Type B pancreatic cell (in vitro differentiated cells): ENCODE measurements at places on chromosomes 2 and 18. TPM values are rescaled to one million over a fixed set of nuclear protein-coding genes. Genes with fewer than 3 reads are reported as not detected.

DNA sequence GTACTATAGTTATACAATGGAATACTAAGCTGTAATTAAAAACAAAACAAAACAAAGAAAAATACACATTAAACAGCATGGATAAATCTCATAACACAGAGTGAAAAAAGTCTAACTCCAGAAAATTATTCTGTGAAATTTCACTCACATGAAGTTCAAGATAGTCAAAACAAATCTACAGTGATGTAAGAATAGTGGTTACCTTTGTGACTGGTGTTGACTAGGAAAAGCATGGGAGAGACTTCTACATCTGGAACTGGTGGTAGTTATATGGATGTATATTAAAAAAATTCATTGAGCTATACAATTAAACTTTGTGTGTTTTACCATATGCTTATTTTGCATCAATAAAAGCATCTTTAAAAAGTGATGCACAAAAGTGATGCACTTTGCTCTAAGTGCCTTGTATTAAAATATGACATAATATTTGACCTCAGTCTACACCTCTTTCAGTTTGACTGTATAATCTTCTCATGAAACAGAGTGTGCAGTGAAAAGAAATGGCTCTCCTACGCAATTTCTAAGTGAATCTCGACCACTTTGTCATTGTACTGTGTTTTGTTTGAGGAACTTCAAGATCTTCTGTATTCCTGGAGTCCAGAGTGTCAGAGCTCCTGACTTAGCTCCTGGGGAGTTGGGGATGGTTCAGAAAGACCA is 28.0 kb downstream of the STAT4 start:
- H3K4me3 ChIP-seq = no peak overlapping the region
- H3K27me3 ChIP-seq = peaks cover 11% of the 10 kb centered on the region
- DNase-seq = no peak
- no peaks in the 10 kb centered on the region for H3K36me3 ChIP-seq
- H3K27ac ChIP-seq = no peak overlapping the region

DNA sequence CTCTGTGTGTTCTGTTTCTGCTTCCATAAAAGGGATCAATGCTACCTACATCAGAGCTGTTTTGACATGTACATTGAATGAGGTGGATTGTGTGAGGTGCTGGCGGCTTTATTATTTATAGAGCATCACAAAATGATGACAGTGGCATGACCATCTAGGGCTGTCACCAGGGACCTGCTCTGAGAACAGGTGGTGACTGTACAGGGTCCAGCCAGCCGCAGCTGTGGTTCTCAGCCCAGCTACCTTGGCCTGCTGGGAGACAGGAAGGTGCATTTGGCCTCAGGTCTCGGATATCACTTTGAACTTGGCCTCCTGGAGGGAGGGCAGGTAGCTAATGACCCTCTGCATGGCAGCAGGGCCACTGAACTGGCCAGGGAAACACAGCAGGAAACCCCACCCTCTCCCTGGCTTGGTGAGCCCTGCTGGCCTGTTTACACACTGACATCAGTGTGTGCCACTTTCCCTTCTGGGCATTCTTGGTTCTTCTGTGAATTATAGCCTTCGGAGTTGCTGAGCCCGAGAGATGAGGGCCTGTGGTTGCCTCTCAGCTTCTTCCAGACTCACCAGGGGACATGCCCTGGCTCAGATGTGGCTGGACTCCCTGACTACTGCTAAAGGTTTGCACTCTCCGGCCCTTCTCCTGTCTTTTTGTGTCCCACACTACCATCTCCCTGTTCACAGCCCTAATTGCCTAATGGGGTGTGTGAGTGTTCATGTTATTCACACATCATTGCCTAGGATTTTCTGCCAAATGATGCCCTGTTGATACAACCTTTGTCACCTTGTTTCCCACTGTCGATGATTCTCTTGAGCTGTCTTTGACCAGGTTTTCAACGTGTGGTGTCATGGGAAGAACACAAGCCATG is 109.2 kb upstream of the RAB12 start:
- H3K36me3 ChIP-seq = no peaks in the 10 kb centered on the region
- H3K4me1 ChIP-seq = no peaks in the 10 kb centered on the region
- H3K27me3 ChIP-seq = peaks cover 3% of the 10 kb centered on the region

- H3K27ac ChIP-seq = no peak overlapping the region
- H3K4me1 ChIP-seq = peaks cover 8% of the 10 kb centered on the region
- peaks cover under 1% of the 10 kb centered on the region for H3K27me3 ChIP-seq
Observed at GRCh38 chr2:232543491-232543890, 4.0 kb downstream of the CHRNG start.

GRCh38 chr2:189249171-189249570 is 69.6 kb upstream of the COL5A2 start:
- H3K27ac ChIP-seq = no peak overlapping the region
- no peaks in the 10 kb centered on the region for H3K27me3 ChIP-seq

DNA sequence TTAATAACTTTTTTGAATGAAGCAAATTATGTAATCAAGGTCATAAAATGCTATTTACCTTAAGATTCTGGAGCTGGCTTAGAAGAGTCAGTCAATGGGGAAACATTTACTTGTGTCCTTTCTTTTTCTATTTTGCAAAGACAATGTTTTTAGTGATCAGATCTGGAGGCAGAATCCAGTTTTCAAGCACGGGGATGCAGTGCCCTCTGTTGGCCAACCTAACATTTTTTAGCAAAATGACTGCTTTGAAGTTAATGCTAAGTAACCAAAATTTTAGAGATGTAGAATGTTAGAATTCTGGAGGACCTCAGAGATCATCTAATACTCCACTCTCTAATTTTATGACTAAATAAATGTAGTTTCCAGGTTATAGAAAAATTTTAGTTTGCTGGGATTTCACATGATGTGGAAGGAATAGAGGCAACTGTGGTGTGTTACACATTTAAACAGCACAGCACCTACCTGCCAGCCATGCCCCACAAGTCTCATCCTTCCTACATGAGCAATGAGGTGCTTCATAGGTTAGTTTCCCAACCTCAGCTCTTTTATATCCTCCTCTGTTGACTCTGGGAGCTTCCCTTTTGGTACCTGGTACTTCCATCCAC is 23.6 kb upstream of the SLC9A4 start:
- H3K27ac ChIP-seq = no peak overlapping the region
- H3K4me1 ChIP-seq = no peaks in the 10 kb centered on the region
- no peaks in the 10 kb centered on the region for H3K36me3 ChIP-seq
- H3K4me3 ChIP-seq = no peak overlapping the region

DAW1 gene
- 0.80 TPM in 1 of 2 replicates, not detected in the other for total RNA-seq

AGXT gene
- total RNA-seq = 0.51 and 1.00 TPM in 2 replicates

CAPN14 gene
- 0.12 and 0.39 TPM in 2 replicates for total RNA-seq
